ENCODE measurements at places on chromosomes 6 and 20. TPM values are rescaled to one million over a fixed set of nuclear protein-coding genes. Genes with fewer than 3 reads are reported as not detected.
A peak's percentile ranks its signal among the peaks of the same experiment; 100 is the strongest.

DNA sequence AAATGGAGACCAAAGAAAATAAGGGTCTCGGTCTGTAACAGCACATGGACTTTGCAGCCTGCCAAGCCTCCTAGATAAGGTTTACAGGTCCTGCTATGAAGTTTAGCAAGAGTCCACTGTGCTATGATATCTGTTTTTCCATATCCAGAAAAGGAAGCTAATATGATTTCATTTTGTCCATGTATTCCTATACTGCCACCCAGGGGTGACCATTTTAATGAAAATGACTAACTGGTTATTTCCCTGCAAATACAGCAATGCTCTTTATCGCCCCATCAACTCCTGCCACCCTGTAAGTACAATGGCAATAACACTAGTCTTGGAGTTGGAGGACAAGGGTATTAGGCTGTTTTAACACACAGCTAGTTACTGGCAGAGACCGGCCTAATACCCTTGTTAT lies 115.2 kb upstream of the GLP1R start:
- no peak for DNase-seq

- DNase-seq = no peak
Measured at GRCh38 chr20:2657241-2657640, 4.8 kb downstream of the NOP56 start.

EYA2 gene
- total RNA-seq = not detected

DNA sequence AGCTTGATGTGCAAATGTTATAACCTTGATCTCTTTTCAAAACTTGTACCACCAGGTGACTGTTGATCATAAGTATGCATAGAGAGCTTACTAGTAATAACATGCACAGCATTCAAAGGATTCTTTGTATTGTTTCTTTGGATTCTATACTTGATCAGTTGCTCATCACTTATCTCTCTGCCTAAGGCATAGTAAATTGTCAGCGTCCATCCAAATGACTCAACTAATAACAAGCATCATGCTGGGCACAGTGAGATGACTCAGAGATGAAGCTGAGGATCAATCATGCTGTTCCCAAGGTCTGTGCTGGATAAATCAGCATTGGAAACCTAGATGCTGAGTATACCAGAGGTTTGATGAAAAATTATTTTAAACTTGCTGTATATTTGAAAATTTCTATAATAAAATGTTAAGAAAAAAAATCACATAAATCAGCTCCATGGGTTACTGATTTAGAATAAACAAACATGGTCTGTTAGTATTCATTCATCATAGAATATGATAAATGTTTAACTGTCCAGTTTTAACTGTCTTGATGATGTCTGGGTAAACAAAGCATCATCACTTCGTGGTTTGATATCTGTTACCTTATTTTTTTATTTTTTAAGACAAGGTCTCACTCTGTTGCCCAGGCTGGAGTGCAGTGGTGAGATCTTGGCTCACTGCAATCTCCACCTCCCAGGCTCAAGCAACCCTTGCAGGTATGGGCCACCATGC lies 45.6 kb upstream of the SGK1 start:
- no peak for DNase-seq

SMIM29 gene
- 26.0 TPM for total RNA-seq

DNA sequence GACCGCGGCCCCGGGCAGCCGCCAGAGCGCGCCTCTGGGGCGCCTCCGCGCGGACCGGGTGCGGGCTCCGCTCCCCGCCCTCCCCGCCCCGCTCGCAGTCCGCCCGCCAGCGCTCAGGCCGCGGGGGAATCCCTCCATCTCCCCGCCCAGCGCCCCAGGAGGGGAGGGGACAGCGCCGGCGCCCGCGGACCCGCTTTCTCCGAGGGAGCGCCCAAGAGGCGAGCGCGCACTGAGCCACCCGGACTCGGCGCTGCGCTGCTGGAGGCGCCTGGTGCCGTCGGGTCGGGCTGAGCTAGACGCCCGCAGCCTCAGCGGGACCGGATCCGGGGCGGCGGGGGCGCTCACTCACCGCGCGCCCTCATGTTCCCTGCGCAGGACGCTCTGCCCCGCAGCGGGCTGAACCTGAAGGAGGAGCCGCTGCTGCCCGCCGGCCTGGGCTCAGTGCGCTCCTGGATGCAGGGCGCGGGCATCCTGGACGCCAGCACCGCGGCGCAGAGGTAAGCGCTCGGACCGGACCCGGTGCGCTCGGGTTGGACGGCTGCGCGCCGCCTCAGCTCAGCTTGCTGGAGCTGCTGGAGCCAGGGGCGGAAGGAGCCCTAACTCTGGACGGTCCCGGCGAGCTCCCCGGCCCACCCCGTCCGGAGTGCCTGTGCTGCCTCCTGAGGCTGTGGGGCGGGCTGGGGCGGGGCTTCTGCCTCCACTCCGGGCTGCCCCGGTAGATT lies 867 bp downstream of the EBF4 start:
- peak; percentile 46 for DNase-seq

OXT gene
- total RNA-seq = 0.79 TPM

DNA sequence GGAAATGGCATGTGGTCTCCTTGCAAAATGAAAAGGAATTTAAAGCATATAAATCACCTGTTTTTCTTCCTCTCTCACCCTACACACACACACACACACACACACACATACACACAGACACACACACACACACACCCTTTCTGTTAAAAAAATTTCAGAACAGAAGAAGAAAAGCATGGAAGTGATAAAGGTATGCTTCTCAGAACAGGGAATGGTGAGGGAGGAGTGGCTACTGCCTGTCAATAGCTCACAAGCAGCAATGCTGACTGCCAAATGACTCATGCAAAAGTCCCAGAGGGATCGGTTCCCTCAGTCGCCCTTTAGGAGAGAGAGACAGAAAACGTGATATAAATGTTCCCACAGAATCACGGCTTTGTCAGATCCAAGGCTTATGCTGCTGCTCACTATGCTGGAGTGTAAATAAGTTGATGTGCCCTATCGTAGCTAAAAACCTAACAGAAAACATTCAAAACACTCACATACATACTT lies 102.6 kb downstream of the IBTK start:
- no peak for DNase-seq

- DNase-seq = no peak
Measured at GRCh38 chr6:119129148-119129967, 50.9 kb upstream of the FAM184A start.
